ENCODE measurements at places on chromosomes 11 and 22. TPM values are rescaled to one million over a fixed set of nuclear protein-coding genes. Genes with fewer than 3 reads are reported as not detected.

GRCh38 chr11:34909955-34910354 lies 6.2 kb downstream of the APIP start:
- H3K4me3 ChIP-seq: no peak overlapping the region
- no peak for DNase-seq
- peaks cover 3% of the 10 kb centered on the region for H3K36me3 ChIP-seq
- H3K4me1 ChIP-seq: peaks cover 9% of the 10 kb centered on the region

DNA sequence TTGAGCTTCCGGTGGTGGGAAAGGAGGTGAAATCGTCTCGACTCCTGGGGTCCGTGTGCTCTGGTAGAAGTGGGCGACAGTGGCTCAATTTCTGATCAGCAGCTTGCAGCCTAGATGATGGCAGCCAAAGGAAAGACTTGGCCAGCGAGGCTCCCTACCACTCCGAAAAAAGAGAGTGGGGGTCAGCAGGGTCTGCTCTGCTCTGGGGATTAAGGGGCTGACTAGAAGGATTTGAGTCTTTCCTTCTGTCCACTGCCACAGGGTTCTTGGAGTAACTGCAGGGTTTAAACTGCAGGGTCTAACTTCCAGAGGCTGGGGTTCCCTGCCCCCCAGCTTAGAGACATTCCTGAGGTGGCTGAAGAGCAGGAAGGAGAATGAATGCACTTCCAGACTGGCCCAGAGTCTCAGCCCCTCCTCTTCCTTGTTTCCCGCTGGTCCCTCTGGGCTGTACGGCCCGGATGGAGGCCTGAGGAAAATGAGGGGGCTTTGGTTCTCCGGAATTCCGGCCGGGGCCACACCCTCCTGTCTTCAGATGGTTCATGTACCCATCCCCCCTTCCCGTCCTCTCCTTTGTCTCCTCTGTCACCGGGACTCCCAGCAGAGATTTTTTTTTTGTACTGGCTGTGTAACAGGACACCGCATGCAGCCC lies 907 bp downstream of the SERPINH1 start:
- peaks cover 90% of the 10 kb centered on the region for H3K4me1 ChIP-seq
- no peaks in the 10 kb centered on the region for H3K27me3 ChIP-seq
- H3K4me3 ChIP-seq: peak overlapping the region; percentile 93

GRCh38 chr11:117818041-117818873 lies 6.3 kb downstream of the FXYD2 start:
- H3K27me3 ChIP-seq: no peaks in the 10 kb centered on the region
- H3K4me3 ChIP-seq: no peak overlapping the region
- H3K4me1 ChIP-seq: peaks cover 49% of the 10 kb centered on the region
- peak; percentile 22 for DNase-seq

The ZNF280A gene
- not detected for total RNA-seq

DNA sequence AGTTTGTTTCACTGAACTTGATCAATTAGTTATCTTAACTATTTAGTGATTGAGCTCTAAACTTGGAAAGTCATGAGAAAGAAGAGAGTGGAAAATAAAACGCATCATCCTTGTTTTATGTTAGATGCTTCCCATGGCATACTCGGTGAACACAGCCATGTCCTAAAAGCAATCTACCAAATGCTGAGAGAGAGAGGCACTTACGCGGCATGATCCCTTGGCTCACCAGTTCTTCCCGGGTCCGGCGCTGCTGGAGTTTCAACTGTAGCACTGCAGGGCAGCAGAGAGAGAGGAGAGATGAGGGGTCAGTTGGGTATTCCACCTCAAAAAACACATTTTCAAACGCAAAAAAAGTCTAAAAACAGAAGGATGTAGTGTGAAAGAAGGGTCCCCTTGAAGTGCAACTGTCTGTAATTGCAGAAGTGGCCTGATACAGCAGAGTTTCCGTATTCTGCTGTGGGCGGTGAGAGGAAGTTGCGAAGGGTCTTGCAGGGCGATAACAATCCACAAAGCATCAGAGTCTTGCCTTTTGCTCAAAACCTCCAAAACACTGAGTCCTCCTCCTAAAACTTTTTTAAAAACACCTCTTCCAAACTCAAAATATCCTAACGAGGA lies 92.7 kb downstream of the SGSM3 start:
- H3K36me3 ChIP-seq: no peaks in the 10 kb centered on the region
- peaks cover 17% of the 10 kb centered on the region for H3K4me1 ChIP-seq
- no peak overlapping the region for H3K4me3 ChIP-seq
- H3K27ac ChIP-seq: peak overlapping the region; percentile 52
- peak; percentile 58 for DNase-seq

GRCh38 chr11:2663506-2663905 lies 36.3 kb downstream of the KCNQ1OT1 start:
- DNase-seq: no peak
- no peak overlapping the region for H3K4me3 ChIP-seq
- peaks cover 14% of the 10 kb centered on the region for H3K36me3 ChIP-seq

DNA sequence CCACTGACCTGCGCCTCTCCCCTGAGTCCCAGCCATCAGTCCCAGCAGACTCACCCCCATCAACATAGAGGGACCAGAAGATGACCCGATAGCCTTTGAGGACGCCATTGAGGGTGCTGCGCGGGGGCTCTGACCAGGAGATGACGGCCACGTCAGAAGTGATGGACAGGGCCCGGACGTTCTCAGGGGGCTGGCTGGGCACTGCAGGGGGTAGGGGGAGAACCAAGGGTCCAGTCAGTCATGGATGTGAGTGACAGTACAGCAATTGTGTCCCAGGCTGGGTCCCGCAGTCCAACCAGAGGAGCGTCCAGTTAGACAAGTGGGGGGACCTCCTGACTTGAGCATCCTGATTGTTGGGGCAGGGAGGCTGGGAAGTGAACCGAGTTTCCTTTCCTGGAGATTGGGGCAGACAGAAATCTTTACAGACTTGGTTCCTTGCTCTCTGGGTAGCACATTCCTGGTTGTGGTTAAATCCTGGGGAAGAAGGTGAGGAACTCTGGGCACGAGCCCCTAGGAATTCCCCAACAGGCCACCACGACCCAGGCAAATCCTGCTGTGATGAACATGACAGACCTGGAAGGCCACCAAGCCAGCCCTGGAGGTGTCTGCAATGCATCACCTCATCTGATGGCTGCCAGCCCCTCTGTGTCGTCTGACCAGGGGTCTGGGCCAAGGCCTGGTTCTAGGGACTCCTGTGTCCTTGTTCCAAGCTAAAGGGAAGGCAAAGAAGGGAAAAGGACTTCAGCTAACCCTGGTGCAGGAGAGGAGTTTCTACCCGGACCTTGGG lies 133.9 kb downstream of the CEP164 start:
- no peak for DNase-seq
- H3K27me3 ChIP-seq: no peaks in the 10 kb centered on the region
- no peak overlapping the region for H3K27ac ChIP-seq
- H3K36me3 ChIP-seq: no peaks in the 10 kb centered on the region
- H3K4me1 ChIP-seq: no peaks in the 10 kb centered on the region
- no peak overlapping the region for H3K4me3 ChIP-seq

DNA sequence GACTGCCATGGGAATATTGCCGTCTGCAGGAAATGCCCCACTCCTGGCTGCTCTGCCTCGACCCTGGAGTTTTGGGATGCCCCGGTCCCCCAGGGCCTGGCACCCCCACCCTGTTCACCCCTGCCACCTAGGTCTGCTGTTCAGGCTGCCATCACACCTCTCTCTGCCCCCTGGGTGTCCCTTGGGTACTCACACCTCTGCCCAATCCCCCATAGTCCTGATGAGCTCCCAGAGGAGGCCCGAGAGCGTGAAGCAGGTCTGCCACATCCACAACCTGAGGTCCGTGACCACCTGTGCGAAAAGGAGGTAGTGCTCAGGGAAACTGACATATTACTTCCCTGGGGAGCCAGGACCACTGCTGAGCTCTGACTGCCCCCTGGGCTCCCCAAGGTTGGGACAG lies 20.2 kb upstream of the DRICH1 start:
- no peak overlapping the region for H3K27ac ChIP-seq
- no peaks in the 10 kb centered on the region for H3K27me3 ChIP-seq
- DNase-seq: no peak

DNA sequence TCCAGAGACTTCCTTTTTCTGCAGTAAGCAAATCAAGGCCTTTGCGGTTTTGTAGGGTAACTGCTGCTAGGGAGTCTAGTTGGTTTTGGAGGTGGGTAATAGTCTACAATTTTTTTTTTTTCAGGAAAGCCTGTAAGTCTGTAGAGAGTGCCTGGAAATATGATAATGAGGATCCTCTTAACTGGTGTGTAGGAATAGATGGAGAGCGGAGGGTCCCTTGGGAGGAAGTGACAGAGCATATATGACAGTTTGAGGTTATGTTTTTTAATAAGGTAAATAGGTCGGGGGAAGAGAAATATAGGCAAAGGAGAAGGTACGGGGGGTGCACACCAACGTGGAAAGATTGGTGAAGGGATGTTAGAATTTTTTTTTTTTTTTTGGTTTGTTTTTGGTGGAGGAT lies 25.9 kb downstream of the ZNF195 start:
- H3K4me1 ChIP-seq: no peaks in the 10 kb centered on the region
- peaks cover 6% of the 10 kb centered on the region for H3K36me3 ChIP-seq
- H3K27ac ChIP-seq: no peak overlapping the region
- H3K4me3 ChIP-seq: no peak overlapping the region
- no peaks in the 10 kb centered on the region for H3K27me3 ChIP-seq

DNA sequence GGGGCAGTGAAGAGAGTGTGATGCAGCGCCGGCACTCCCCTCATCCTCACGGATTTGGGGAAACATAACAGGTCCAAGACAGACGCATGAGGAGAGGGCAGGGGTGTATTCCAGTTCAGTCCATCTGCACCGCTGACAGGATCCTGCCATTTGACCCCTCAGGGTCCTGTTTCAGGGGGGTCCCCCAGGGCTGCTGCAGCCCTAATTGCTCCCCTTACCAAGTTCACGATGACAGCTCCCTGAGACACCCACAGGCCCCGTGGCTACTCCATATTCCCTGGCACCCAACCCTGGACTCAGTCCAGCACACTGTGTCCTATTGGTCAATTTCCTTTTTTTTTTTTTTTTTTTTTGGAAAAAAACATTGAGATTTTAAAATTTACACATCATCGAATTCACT lies 41.5 kb downstream of the SHANK2 start:
- H3K4me1 ChIP-seq: peaks cover 7% of the 10 kb centered on the region
- H3K27me3 ChIP-seq: no peaks in the 10 kb centered on the region
- DNase-seq: no peak
- H3K36me3 ChIP-seq: no peaks in the 10 kb centered on the region
- H3K4me3 ChIP-seq: no peak overlapping the region
- H3K27ac ChIP-seq: no peak overlapping the region

The MRGPRX3 gene
- total RNA-seq: not detected

GRCh38 chr11:117876341-117877119 lies at the start of gene FXYD6:
FXYD6 (minus strand) TSS chr11:117876658; CDS start chr11:117842776, 33,882 bp downstream.
- no peaks in the 10 kb centered on the region for H3K36me3 ChIP-seq
- H3K4me1 ChIP-seq: peaks cover 49% of the 10 kb centered on the region
- H3K27ac ChIP-seq: peak within 1 kb of the TSS; percentile 90
- peaks cover 16% of the 10 kb centered on the region for H3K27me3 ChIP-seq
- peak; percentile 42 for DNase-seq
- H3K4me3 ChIP-seq: peak within 1 kb of the TSS; percentile 53

- H3K27me3 ChIP-seq: no peaks in the 10 kb centered on the region
- H3K4me1 ChIP-seq: no peaks in the 10 kb centered on the region
- no peak overlapping the region for H3K4me3 ChIP-seq
- DNase-seq: no peak
These were observed 99.6 kb downstream of the FAM181B start for GRCh38 chr11:82634091-82634490.

DNA sequence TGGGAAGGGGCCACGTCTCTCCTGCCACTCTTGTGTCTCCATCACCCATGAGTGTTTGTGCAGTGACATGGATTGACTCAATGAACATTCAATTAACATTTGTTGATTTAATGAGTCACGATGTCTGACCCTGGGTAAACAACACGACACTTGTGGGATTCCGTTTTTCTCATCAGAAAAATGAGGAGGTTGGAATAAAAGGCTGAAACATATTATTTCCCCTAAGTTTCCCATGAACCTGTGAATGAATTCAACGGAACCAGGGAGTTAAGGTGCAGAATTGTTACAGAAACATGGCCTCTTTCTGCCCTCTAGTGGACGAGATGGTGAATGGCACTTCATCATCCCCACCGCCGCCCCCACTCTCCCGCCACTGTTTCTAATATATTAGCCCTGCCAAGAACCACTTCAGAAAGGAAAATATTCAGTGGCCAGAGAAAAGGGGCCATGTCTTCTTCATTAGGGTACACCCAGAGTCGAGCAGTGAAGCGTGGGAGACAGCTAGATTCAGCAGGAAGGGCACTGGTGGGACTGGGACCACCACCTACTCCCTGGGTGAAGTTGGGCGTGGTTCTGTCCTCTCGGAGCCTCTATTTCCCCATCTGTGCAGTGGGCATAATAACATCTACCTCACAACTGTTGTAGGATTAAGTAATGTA lies 46.3 kb upstream of the SYT13 start:
- no peak for DNase-seq
- no peaks in the 10 kb centered on the region for H3K27me3 ChIP-seq
- peak overlapping the region; percentile 64 for H3K27ac ChIP-seq
- H3K4me1 ChIP-seq: peaks cover 12% of the 10 kb centered on the region
- H3K4me3 ChIP-seq: peak overlapping the region; percentile 30

DNA sequence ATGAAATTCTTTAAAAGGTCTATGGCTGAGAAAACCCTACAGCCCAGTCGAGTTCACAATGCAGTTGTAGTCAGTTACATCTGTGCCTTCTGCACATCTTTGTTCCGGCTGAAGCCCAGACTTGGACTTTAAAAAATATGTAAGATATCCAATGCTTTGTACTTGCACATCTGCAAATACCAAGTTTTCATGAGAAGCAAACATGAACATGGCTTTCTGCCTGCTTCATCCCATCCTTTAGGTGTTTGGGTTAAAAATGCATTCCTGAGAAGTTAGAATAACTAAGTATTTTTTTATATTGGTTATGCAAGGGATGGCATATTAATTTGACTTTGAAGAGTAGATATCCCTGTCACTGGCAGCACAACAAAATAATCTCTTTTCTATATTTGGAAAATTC lies 528.4 kb downstream of the METTL15 start:
- H3K27me3 ChIP-seq: no peaks in the 10 kb centered on the region
- no peak for DNase-seq
- no peaks in the 10 kb centered on the region for H3K4me1 ChIP-seq
- no peak overlapping the region for H3K27ac ChIP-seq
